ENCODE measurements at places on chromosomes 1 and 21. TPM values are rescaled to one million over a fixed set of nuclear protein-coding genes. Genes with fewer than 3 reads are reported as not detected.

The RGS16 gene
- polyA plus RNA-seq: 0.46 TPM

DNA sequence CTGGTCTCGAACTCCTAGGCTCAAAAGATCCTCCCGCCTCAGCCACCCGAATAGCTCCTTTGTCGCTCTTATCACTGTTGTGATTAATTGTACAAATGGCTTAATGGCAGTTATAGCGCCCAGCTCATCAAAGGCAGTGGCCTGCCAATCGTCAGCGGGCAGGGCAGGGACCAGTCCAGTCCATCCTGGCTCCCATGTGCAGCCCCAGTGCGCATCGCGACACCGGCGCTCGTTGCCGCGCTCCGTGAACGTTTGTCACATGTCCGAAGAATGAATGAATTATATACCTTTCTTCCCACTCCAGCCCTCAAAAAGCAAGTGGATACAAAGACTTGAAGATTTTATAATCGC is 18.4 kb downstream of the MTX1 start:
- H3K27me3 ChIP-seq: no peaks in the 10 kb centered on the region
- H3K4me3 ChIP-seq: peak overlapping the region; percentile 56
- DNase-seq: no peak
- peaks cover 32% of the 10 kb centered on the region for H3K4me1 ChIP-seq

The DIRAS3 gene
- 0.46 TPM for polyA plus RNA-seq

The SH2D1B gene
- polyA plus RNA-seq: 0.60 TPM

DNA sequence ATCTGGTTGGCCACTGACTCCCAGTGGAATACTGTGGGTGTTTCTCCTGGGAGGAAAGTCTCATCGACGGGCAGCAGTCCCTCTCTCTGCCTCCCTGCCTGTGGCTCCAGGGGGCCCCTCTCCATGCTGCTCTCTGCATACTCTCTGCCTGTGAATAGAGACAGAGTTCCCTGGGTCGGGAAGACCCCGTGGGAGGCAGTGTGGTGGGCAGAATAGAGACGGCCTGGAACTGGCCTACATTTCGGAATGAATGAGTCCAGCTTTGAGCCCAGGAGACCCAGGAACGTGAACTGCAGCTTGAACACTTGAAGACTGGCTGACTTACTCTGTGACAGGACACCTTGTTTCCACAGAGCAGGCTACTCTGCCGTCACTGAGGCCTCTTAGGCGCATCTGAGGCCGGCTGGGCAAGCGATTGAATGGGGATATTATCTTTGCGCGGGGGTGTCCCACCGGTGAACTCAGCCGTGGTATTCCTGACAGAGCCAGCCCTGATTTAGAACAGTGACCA is 64.0 kb downstream of the KIF21B start:
- H3K27me3 ChIP-seq: no peaks in the 10 kb centered on the region
- no peaks in the 10 kb centered on the region for H3K36me3 ChIP-seq
- no peaks in the 10 kb centered on the region for H3K4me1 ChIP-seq
- H3K4me3 ChIP-seq: no peak overlapping the region

The HIVEP3 gene
- 5.8 TPM for polyA plus RNA-seq

The H6PD gene
- 3.0 TPM for polyA plus RNA-seq

- no peaks in the 10 kb centered on the region for H3K36me3 ChIP-seq
- no peaks in the 10 kb centered on the region for H3K4me1 ChIP-seq
- H3K27me3 ChIP-seq: no peaks in the 10 kb centered on the region
- no peak for DNase-seq
- H3K4me3 ChIP-seq: no peak overlapping the region
- no peak overlapping the region for H3K27ac ChIP-seq
These were observed 17.1 kb upstream of the PTPRF start for GRCh38 chr1:43513471-43514173.

DNA sequence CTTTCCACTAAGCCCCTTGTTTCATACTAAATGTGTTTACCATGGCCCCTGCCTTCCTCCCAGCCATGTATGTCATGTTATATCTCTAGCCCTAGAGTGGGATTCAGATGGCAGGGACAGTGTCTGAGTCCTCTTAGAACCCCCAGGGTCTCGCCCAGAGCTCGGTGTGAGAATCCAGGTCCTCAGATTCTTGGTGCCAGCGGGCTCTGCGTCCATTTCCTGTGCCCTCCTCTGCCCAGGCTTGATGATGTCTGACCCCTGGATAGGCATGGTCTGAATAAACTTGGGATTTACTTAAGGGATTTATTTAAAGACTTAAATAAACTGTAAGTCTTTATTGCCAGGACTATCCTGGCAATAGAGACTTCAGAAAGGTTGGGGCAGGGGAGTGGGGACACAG is 6.2 kb upstream of the KISS1 start:
- no peaks in the 10 kb centered on the region for H3K36me3 ChIP-seq
- no peak overlapping the region for H3K4me3 ChIP-seq
- H3K4me1 ChIP-seq: peaks cover 4% of the 10 kb centered on the region

DNA sequence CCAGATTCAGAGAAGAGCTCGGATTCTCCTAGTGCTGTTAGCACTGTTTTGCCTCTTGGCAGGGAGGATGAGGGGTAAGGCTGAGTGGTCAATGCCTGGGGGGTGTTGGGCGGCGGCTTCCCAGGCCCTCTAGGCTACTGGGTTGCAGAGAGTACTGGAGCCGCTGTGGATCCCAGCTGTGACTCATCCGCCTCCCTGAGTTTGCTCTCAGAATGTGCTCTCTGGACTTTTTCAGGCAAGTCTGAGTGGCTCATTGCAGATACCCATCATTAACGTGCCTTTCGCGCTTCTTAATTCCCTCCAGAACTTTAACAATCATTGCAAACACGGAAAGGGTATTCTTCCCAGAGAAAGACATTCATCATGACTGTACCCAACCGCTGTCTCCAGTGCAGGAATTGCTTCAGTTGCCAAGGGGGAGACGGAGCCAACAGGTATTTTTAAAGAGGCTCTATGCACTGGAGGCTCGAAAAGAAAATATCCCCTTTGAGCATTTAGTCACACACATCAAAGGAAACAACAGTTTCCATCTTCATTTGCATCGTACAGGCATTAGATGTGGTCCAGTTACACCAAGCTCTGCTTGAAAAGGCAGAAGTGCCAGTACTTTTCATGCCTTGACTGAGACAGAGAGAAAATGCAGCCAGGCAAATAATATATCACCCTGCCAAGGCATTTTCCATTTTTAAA is 14.4 kb upstream of the CAMTA1 start:
- peaks cover 18% of the 10 kb centered on the region for H3K4me1 ChIP-seq
- no peaks in the 10 kb centered on the region for H3K27me3 ChIP-seq
- no peak overlapping the region for H3K27ac ChIP-seq
- no peak overlapping the region for H3K4me3 ChIP-seq
- no peak for DNase-seq

The MAGI3 gene
- 13.3 TPM for polyA plus RNA-seq

The SHE gene
- polyA plus RNA-seq: 5.7 TPM

The ORC1 gene
- 1.8 TPM for polyA plus RNA-seq

The CR1L gene
- 0.73 TPM for polyA plus RNA-seq

GRCh38 chr1:145777357-145778145 is 46.3 kb downstream of the RNF115 start:
- peaks cover 38% of the 10 kb centered on the region for H3K4me1 ChIP-seq
- H3K27ac ChIP-seq: no peak overlapping the region
- no peak overlapping the region for H3K4me3 ChIP-seq
- H3K36me3 ChIP-seq: no peaks in the 10 kb centered on the region
- no peaks in the 10 kb centered on the region for H3K27me3 ChIP-seq

GRCh38 chr21:15001857-15002606 is 62.8 kb downstream of the NRIP1 start:
- no peaks in the 10 kb centered on the region for H3K36me3 ChIP-seq
- no peak for DNase-seq
- H3K4me1 ChIP-seq: no peaks in the 10 kb centered on the region

- peak; percentile 69 for DNase-seq
- H3K4me3 ChIP-seq: peak overlapping the region; percentile 58
- peaks cover 50% of the 10 kb centered on the region for H3K27me3 ChIP-seq
- no peaks in the 10 kb centered on the region for H3K4me1 ChIP-seq
- H3K27ac ChIP-seq: no peak overlapping the region
- no peaks in the 10 kb centered on the region for H3K36me3 ChIP-seq
These were observed 1.0 kb upstream of the FAM89A start for GRCh38 chr1:231040800-231041718.

The SYTL1 gene
- 9.0 TPM for polyA plus RNA-seq

The ADAMTS1 gene
- 13.2 TPM for polyA plus RNA-seq

GRCh38 chr21:14523234-14523633 is 22.9 kb downstream of the SAMSN1 start:
- no peaks in the 10 kb centered on the region for H3K4me1 ChIP-seq
- DNase-seq: no peak
- H3K27me3 ChIP-seq: no peaks in the 10 kb centered on the region
- H3K27ac ChIP-seq: no peak overlapping the region

GRCh38 chr21:18493422-18493821 is 89.8 kb upstream of the TMPRSS15 start:
- H3K4me3 ChIP-seq: no peak overlapping the region
- H3K27me3 ChIP-seq: no peaks in the 10 kb centered on the region
- no peak for DNase-seq
- H3K36me3 ChIP-seq: no peaks in the 10 kb centered on the region
- no peaks in the 10 kb centered on the region for H3K4me1 ChIP-seq

The FAM72D gene
- 0.69 TPM for polyA plus RNA-seq

The ITLN2 gene
- polyA plus RNA-seq: not detected

The ERVH48-1 gene
- polyA plus RNA-seq: 0.07 TPM

The F5 gene
- polyA plus RNA-seq: not detected

DNA sequence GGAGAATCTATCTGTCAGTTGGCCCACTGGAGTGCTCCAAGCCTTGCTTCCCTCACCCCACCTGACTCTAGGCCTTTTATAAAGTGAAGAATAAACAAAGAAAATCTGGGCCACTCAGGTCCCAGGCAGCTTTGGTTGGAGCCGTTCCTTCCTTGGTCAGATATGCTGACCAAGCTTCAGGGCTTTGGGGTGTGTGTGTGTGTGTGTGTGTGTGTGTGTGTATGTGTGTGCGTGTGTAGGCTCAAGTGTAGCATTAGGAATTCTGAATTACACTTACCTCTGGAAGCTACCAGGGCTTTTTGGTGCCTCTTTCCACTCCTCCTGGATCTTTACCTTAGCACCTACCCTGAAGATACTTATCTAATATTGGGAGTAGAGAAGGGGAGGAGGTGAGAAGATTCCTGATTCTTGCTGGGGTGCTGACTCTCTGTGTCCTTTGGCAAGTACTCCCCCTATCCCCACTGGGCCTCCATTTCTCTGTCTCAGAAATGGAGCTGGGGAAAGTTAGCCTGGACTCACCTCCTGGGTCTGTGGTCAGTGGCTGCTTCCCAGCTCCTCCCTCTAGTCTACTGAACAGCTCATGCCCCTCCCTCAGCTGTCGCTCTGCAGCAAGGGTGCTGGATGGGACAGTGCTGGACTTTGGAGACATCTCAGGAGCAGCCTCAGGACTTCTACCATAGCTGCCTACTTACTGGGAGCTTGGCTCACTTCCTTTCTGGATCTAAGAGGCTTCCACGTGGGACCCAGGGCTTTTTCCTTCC is 10.8 kb downstream of the FOXD2 start:
- no peak overlapping the region for H3K4me3 ChIP-seq
- no peaks in the 10 kb centered on the region for H3K36me3 ChIP-seq
- DNase-seq: no peak
- H3K27me3 ChIP-seq: peaks cover 87% of the 10 kb centered on the region

DNA sequence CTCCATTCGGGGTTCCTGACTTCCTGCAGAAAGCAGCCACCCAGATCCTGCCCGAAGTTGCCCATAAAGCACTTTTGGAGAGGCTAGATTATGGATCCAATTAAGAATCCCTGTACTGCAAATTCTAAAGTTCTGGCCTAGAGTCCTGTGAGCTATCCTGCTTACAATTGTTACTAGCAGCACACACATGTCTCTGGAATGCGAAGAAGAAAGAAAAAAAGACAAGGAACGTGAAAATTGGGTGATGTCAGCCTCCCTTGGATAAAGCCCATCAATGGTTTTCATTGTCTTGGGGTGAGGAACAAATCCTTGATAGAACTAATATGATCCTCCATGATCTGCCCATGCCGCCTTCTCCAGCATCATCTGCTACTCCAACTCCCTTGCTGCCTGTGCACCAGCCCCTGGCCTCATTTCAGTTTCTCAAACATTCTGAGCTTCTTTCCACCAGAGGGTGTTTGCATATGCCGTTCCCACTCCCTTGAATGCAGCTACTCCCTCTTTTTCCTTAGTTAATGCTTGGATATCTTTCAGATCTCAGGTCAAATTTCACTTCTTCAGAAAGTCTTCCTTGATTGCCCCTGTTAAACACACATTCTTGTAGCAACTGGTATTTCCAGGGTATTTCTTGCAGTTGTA is 94.0 kb downstream of the ST6GALNAC5 start:
- no peaks in the 10 kb centered on the region for H3K27me3 ChIP-seq
- DNase-seq: no peak
- H3K36me3 ChIP-seq: no peaks in the 10 kb centered on the region
- H3K4me1 ChIP-seq: no peaks in the 10 kb centered on the region
- no peak overlapping the region for H3K27ac ChIP-seq

DNA sequence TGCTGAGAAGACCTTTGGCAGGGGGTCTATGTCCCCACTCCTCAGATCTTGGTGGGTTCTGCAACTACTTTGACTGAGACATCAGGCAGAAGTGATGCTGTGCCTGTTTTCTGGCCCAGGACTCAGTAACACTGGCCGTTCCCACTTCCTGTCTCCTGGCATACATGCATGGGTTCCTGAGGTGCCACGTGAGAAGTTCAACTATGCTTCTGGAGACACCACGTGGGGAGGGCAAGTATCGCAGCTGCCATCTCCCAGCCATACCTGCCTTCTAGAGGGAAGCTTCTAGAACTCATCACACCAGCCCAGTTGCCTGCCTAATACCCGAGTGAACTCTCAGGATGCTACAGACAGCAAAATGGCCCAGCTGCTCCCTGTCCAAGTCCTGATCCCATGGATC is 65.8 kb downstream of the TRABD2B start:
- DNase-seq: no peak
- H3K36me3 ChIP-seq: no peaks in the 10 kb centered on the region
- no peak overlapping the region for H3K27ac ChIP-seq

DNA sequence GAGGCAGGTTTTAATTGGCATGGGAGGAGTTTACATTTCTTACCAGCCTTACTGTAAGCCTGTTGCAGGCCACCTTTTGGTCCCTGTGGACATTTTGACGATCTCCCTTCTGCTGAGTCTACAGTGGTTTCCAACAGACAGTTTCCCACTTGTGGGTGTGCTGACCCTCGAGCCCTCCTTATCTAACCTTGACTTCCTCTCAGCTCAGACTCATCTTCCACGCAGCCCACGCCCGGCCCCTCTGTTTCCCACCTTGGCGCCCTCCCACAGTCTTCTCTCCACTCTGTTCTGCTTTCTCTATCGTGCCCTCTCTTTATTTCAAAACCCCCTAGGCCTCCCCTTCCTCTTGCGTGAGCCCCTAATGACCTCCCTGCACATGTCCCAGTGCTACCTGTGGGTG is 6.1 kb upstream of the ARL8A start:
- H3K4me1 ChIP-seq: no peaks in the 10 kb centered on the region
- H3K27me3 ChIP-seq: no peaks in the 10 kb centered on the region
- no peaks in the 10 kb centered on the region for H3K36me3 ChIP-seq
- H3K4me3 ChIP-seq: no peak overlapping the region

DNA sequence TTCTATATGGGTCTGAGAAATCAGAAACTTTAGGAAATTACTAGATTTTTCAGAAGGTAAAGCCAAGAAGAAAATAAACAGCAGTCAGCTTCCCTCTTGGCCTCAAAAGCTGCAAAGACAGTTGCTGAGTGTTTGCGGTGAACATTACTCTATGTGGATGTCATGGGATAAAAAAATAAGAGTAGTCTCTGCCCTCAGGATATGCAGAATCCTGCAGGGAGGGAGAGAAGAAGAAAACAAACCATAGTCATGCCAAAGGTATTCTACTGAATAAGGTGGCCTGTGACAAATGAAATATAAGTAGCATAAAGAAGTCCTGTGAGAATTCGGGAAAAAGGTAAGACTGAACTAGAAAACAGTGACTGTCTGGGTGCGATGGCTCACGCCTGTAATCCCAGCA is 19.0 kb downstream of the YARS1 start:
- H3K27me3 ChIP-seq: no peaks in the 10 kb centered on the region
- H3K27ac ChIP-seq: no peak overlapping the region
- no peak overlapping the region for H3K4me3 ChIP-seq
- no peak for DNase-seq

The TRAF3IP3 gene
- 1.8 TPM for polyA plus RNA-seq

Measured in sigmoid colon (tissue), 7 donors.